ENCODE measurements at places on chromosomes 4 and X.

DNA sequence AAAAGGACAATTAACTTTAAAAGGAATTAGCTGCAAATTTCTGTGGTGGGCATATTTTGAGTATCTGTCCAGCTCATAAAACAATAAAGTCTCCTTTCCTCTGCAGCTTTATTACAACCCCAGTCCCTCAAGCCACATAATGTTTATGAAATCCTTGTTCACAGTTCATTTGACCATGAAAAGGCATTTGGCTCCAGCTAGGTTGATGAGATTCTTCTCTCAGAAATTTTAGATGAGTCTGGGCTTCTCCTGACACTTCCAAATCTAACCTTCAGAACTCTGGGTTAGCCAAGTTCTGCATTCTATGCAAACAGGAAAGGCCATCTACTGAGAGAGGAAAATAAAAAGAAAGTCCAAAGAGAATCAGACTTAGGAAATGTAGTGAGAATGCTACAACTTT lies 156.8 kb downstream of the GRXCR1 start:
- DNase-seq: no peak

- no peak for DNase-seq
Observed at GRCh38 chr4:152072906-152073305, 312.1 kb upstream of the GATB start.

GRCh38 chrX:155055494-155055893 lies 15.4 kb downstream of the CMC4 start:
- no peak for DNase-seq

DNA sequence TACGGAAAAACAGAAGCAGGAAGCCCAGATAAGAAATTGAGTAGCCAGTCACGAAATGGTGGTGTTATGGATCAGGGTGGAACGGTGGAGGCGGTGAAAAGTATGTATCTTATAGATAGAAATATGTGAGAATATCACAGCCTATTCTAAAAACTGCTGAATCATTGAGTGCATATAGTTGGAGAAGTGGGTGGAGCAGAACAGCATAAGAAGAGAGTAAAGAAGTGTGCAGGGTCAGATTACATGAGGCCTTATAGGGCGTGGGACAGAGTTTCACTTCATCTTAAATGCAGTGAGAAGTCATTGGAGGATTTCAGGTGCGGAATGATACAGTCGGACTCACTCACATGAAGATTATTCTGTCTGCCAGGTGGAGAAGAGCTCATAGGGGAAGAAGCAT lies 293.1 kb downstream of the TRIML1 start:
- no peak for DNase-seq

GRCh38 chr4:154731756-154732155 lies 12.0 kb upstream of the LRAT start:
- DNase-seq: no peak

- DNase-seq: no peak
Observed at GRCh38 chrX:29662101-29662500, 553.3 kb upstream of the MAGEB2 start.

- DNase-seq: no peak
Observed at GRCh38 chr4:26199596-26199995, 121.2 kb upstream of the RBPJ start.

DNA sequence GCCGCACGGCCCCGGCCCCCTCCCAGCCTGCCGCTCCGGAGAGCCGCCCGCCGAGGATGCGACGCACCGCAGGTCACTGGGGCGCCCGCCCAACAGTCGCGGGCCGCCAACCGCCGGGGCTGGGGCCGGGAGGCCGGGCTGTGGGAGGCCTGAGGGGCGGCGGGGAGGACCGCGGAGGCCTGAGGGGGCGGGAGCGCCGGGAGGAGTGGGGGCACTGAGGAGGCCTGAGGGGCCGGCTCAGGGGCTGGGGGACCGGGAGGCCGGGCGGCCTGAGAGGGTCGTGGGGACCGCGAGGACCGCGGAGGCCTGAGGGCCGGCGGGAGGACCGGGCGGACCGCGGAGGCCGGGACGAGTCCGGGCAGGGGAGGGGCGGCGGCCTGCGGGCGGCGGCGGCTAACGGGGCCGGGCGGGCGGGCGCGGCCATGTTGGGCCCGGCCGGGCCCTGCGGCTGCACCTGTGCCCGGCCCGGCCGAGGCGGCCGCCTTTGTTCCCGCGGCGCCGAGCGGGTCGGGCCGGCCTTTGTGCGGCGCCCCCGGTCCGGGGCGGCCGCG lies 353 bp downstream of the NSD2 start:
- DNase-seq: no peak

GRCh38 chr4:4781936-4782707 lies 77.3 kb upstream of the MSX1 start:
- DNase-seq: no peak

DNA sequence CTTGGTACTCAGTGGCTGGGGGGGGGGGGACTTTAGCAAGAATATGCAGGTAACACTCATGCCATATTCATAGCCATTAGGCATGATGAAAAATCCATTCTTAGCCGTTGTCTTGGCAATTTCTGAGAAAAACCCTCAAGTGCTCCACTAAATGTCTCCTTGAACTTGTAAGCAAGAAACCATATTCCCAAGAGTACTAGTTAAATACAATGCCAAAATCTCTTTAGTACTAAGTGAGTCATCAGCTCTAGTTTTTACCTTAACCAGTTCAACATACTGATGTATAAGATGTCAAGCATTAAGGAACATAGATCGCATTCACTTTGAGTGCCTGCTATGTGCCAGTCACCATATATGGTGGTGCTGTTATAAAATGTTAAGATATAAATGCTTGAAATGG lies 27.5 kb downstream of the UBE2D3 start:
- DNase-seq: no peak

DNA sequence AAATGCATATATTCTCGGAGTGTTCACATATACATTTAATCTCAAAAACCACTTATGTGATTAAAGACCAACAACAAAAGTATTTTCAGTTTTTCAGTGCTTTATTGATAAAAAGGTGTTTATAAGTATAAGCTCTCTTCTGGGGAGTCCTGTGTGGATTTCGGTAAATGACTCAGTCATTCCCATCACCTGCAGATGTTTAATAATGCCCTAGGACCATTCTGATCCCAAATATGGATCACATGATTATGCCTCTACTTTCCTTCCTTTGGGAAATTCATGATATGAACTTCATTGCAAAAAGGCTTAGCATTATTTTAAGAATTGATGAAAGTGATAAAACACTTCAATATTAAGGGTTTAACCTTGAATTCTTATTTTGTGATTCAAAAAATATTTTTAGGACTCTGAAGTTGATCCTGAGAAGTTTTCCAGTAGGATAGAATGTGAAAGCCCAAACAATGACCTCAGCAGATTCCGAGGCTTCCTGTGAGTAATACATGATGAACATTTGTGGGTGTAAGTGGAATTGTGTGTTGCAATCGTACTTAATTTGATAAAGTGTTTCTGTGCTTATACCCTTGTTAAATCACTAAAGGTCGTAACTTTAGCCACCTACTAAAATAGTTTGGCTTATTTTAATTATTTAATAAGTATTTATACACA lies 40.2 kb downstream of the ATP10D start:
- DNase-seq: no peak

- DNase-seq: no peak
Observed at GRCh38 chrX:139332441-139332840, 198.1 kb upstream of the F9 start.

DNA sequence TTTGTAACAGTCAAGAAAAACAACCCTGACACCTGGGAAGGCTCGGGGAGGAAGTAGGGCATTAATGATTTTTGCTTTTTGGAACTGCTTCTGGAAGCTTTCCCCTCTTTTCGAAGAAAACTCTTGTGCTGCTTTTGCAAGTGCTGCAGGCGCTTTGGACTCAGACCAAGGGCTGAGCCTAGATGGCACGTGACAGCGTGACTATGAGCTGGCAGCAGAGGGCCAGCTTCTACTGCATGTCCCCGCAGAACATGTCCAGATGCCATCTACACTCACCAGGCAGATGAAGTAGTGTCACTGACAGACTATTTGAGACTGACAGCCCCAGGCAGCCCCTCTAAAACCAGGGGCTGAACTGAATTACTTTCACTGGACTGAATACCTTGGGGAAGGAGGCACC lies 6.2 kb downstream of the NR0B1 start:
- DNase-seq: no peak

GRCh38 chr4:59650861-59651260 lies 1549.3 kb upstream of the ADGRL3 start:
- no peak for DNase-seq

- no peak for DNase-seq
Observed at GRCh38 chr4:160224049-160224448, 1121.2 kb downstream of the RAPGEF2 start.

- no peak for DNase-seq
Observed at GRCh38 chr4:8347660-8348059, 78.1 kb downstream of the HTRA3 start.

- no peak for DNase-seq
Observed at GRCh38 chr4:174152717-174153466, 130.6 kb downstream of the FBXO8 start.

- DNase-seq: no peak
Observed at GRCh38 chr4:70591955-70592582, at the start of gene AMBN. Gene AMBN, plus strand, starts transcription at chr4:70592256. Its CDS starts 103 bp downstream, at chr4:70592359.

DNA sequence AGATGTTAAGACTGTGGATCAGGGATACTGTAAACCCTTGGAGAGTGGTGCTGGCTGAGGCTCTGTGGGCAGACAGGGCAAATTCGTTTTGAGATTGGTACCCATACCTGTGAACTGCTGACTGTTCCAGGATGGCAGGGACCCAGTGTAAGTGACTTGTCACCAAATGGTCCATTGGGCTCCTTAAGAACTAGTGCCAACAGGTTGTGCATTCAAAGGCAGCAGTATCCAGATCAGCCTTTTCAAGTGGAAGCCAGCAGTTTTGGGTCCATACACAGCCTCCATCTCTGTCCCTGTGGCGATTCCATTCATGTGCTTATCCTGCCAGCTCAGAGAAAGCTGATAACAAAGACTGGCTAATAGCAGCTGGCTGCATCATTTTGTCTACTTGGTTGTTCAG lies 84.0 kb upstream of the SCOC start:
- no peak for DNase-seq

DNA sequence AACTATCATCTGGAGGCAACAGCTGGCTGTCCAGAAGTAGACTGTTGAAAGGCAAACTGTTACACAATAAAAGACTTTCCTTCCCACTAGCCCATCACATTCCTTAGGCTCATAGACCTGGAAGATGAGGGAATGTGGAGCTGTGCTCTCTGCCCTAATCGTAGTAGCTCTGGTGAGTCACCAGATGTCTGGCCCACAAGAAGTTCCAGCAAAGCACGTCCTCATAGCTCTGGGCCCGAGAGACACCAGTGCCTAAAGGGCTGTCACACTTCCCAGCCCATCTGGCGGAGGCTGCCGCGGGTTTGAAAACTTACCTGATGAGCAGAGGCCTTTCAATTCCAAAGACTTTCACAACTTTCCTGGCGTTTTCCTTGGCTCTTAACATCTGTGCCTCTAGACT lies 81.7 kb upstream of the STOX2 start:
- DNase-seq: no peak

DNA sequence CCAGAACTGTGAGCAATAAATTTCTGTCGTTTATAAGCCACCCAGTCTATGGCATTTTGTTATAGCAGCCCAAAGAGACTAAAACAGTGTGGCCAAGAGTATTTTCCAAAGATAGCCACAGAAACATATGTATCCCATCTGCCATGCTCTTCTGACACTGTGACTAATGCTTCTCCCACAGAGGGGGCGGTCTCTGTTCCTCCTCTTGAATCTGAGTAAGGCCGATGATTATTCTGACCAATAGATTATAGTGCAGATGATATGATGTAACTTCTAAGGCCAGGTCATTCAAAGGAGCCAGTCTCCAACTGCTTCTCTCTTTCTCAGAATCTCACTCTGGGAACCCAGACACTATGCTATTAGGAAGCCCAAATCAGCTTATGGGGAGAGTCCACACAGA lies 570.7 kb downstream of the BCOR start:
- DNase-seq: no peak

DNA sequence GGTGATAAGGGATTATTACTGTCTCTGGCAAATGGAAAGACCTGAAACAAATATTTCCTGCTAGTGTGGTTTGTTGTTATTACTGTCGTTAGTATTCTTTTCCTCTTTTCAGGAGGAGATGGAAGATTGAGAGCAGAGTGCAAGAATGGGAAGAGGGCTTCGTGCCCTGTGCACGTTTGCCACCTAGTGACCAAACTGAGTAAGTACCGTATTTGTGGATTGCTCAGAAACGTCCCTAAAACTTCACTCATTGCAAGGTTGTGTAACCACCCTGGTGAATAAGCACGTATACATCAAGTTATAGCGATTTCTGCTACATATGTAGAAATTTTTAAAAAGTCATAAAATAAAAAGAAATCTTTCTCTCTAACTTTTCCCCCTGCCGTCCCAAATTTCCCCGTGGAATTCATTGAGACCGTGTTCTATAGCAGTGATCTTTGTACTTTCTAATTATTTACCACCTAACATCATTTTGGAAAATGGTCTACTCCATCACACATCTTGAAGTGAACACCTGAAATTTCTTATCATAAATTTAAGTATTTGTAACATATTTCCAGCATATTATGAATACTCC lies 24.3 kb downstream of the LINC00632 start:
- no peak for DNase-seq

DNA sequence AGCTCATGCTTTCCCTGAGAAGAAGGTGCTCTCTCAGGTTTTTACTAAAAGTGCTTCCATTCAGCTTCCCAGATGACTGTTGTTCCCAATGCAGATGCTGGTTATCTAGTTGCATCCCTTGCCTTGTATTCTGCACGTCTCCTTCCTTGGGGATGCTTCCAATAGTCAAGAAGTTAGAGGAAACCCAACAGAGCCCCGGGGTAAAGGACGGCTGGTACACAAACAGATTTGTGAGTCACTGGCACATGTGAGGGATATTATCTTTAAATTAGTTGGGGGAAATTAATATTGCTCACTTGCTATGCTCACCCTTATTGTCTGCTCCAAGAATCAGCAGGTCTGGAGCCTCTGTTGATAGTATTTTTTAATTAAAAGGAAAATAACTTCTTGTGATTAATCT lies 465.2 kb upstream of the BOD1L1 start:
- DNase-seq: no peak

Data from activated CD8-positive, alpha-beta memory T cell treated with anti-CD3 and anti-CD28 coated beads for 1 hour (primary cell).